ENCODE measurements at places on chromosomes 12 and 14.

GRCh38 chr12:75592086-75592485 lies 80.7 kb upstream of the KRR1 start:
- DNase-seq = no peak

DNA sequence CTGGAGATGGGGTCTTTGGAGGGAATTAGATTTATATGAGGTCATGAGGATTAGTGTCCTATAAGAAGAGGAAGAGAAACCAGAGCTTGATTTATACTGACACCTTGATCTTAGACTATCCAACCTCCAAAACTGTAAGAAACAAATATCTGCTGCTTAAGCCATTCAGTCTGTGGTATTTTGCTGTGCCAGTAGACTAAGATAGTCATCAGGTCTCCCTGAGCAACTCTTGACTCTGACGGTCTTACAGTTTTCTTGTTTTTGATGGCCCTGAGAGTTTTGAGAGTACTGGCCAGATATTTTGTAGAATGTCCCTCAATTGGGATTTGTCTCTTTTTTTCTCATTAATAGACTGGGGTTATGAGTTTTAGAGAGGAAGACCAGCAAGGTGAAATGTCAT lies 51.7 kb downstream of the TSHR start:
- no peak for DNase-seq

DNA sequence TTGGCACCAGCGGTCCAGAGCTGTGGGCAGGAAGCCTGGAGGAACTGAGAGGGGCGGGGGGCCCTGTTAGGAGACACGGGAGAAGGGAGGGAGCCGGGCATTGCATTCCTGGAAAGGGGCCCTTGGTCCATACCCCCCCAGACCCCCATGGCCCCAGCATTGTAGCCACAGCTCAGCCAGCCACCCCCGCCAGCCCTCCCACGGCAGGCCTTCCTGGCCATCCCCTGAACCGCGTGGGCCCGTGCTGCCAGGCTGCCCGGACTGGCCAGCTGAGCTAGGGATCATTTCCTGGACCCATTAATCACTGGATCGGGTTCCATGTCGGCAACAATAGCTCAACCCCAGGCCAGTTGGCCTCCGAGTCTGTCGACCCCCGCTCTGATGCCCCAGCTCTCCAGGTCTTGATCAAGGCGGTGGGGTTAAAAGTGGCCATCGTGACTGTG lies 39.8 kb upstream of the DIO3 start:
- no peak for DNase-seq

- DNase-seq = no peak
Measured at GRCh38 chr12:49338830-49339463, 2.0 kb upstream of the C1QL4 start.

GRCh38 chr14:95537298-95538089 lies 2.6 kb downstream of the GLRX5 start:
- no peak for DNase-seq

DNA sequence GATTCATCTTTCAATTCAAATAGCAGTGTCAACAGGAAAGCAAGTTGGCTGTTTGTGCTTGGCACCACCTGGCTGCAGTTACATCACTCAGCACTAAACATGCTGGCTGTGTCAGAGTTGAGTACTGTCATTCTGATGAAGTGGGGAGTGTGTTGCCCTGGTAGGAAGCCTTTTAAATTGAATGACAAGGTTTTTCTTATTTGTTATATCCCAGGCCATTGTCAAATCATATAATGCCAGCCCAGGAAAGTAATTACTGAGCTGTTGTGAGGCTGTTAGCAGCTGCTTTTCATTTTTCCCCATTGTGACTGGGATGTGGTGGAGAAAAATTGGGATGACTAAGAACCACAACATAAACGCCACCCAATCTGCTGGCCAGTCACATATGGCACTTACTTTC lies 106.5 kb upstream of the PRKD1 start:
- no peak for DNase-seq

DNA sequence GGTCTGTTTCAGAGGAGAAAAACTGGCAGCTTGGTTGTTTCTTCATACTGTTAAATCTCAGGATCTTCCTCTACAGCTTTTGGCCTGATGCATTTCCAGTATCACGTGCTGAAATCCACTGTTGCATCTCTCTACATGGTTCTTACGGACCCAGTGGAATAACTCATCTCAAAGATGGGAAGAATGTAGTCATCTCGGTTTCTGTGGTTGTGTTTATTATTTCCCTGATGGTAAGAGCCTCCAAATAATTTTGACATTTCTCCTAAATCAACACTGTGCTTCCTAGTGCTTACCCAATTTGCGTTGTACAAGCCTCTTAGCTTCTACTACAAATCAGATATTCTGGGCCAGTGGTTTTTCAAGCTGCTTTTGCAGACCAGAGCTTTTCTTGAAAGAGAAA lies 812.8 kb downstream of the C12orf50 start:
- DNase-seq = no peak

DNA sequence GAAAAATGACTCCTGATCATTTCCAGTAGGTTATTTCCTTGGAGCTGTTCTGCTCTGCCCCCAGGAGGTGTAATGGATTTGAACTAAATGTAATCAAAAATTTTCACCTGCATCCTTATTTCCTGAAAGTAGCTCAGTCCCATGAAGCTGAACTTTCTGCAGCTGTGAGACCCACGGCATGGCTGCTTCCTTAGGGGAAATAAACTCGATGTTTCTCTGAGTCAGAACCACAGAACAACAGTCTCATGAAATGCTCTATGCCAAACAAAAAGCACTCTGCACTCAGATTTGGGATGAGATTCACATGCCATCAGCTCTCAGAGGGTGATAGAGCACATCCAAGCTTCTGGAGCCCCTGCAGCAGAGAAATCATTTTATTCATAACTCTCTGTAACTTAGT lies 224.1 kb upstream of the PLEKHG7 start:
- DNase-seq = no peak

GRCh38 chr14:100536721-100537445 lies 50.3 kb downstream of the BEGAIN start:
- DNase-seq = no peak

DNA sequence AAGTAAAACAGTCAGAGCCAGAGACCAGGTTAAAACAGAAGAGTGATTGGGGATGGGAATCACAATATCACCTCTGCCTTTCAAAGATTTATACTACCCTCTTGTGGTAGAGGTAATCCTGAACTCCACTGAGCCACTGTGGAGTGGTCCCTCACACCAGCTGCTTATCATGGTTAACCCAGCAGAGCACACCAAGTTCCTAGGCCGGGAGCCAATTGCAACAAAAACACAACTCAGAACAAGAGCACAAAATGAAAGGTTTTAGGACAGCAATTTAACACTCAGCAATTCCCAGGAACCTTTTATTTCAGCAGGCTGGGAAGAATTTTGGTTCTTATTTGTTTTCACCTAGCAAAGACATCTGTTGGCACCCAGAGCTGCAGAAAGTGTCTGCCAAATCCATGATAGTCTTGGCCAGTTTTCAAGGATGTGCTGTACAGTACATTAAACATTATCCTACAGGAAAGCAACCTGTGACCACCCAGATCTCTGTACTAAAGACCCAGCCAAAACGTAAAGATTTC lies 220.5 kb upstream of the ATXN7L3B start:
- DNase-seq = no peak

DNA sequence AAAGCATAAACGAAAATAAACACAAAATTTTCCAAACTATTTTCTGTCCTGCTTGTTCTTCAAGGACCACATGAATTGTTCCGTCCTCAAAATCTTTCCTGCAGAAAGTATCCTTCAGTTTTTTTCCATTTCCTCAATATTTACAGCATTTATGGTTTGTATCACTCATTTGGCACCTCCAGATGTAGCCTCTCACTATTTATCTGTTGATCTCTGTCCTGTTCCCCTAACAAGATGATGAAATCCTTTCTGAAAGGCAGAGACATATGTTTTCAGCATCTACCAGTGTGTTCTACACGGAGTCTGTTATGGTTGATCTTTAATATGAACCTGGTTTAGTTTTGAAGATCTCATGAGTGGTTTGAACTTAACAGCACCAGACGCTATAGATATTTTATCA lies 490.2 kb downstream of the NELL2 start:
- no peak for DNase-seq
